Mesothelial cell of epicardium (in vitro differentiated cells): ENCODE measurements at places on chromosomes 6 and 20. TPM values are rescaled to one million over a fixed set of nuclear protein-coding genes. Genes with fewer than 3 reads are reported as not detected.

Gene GTSF1L
- not detected in 3 replicates for total RNA-seq

Gene SGK2
- total RNA-seq: 7.3 to 10.5 TPM (median 9.9 TPM) in 3 replicates

DNA sequence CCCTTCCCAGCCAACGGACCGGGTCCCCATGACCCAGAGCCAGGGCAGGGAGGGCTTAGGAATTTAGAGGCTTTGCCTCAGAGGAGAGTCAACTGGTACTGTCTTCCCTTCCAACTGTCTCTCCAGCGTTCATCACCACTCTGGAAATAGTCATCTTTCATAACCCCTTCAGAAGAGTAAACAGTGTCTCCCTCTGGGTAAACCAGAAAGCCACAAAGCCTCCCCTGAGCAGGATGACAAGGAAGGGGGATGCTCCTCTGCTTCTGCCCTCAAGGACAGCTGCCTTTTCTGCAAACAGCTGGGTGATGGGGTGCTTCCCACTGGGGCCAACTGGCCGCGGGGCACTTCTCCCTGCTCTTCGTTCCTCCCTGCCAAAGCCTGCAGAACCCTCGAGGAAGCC lies 90.1 kb downstream of the PSMG4 start:
- no peak for DNase-seq

GRCh38 chr6:96963403-96963802 lies 38.9 kb downstream of the KLHL32 start:
- DNase-seq: no peak

GRCh38 chr6:135146162-135146934 lies 34.8 kb upstream of the MYB start:
- no peak for DNase-seq

- DNase-seq: no peak
These were observed 78.4 kb upstream of the CCN6 start for GRCh38 chr6:111975466-111975865.

DNA sequence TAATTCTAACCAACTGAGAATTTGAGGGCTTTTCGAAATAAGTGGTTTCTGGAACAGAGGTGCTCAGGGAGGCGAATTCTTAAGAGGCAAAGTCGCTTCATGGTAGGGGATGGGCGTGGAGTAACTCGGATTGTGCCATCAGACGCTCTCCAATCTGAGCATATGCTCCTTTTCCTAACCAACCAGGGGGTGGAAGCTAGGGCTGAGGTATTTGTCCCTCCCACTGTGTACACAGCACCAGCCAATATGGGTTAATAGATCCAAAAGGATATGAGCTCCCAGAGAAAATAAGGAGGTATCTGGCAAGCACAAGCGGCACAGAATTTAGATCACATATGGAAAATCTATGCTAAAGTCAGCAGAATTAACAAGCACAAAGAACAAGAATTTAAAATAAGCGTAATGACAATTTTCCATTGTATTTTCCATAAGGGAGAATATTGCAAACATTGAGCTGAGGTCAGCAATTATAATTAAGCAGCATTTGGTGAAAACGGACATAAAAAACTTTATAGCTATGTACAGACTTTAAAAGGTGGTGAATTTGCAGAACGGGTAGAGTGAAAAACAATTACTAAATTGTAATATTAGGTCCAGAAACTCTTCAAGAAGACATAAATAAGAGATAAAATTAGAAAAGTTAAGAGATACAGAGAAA lies 55.0 kb upstream of the PHACTR1 start:
- DNase-seq: no peak

Gene CCN5
- total RNA-seq: not detected in 3 replicates

DNA sequence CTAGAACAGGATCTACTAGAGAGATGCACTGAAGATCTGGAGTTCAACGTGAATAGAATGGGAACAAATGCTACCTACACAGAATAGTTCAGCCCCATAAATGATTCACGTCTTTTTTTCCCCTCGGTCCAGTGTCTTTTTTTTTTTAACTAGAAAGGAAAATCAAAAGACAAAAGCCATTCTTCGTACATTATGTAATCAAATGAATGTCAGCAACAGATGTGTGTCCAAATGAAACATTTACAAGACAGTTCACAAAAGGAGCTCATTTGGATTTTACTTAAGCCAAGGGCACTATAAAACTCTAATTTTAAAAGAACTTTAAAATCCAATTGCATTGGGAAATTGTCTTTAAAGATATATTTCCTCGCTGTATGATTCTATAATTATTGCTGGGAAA lies 42.4 kb downstream of the FAM184A start:
- no peak for DNase-seq

- no peak for DNase-seq
These were observed 257.2 kb upstream of the EPHA7 start for GRCh38 chr6:93676581-93676980.

DNA sequence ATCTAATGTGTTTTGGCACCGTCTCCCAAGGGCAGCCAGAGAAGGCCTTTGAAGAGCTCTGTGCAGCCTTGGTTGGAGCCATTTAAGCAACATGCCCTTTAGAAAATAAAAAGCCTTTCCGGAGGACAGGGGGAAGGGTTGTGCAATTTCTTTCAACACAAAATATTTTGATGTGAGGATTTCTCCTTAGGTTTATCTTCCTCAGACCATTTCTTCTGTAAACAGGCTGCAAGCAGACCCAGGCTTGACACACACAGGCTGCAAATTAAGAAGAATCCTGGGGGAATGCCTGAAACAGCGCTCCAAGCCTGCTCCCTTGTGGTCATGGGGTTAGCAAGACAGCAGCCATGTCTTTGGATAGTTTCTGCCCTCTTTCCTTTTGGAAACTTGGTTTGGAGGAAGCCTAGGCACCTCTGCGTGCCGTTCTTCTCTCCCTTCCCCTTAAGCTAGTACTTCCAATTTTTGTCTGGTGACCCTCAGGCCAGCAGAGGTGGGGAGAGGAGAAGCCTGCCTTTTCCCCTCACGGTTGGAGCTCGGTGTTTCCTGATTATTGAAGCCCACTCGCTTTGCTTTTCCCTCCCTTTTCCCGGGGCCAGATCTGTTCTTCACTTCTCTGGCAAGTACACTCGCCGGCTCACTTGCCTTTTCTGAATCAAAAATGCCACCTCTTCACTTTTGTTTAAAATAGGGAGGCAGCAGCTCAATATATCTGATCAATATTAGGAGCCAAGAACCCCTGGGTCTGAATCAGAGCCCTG lies 39.6 kb upstream of the NOX3 start:
- no peak for DNase-seq

Gene RBCK1
- total RNA-seq: 108 to 111 TPM (median 108 TPM) in 3 replicates

- no peak for DNase-seq
These were observed 92.2 kb upstream of the CNKSR3 start for GRCh38 chr6:154602708-154603107.

Gene C6orf141
- 6.0 to 8.2 TPM (median 6.5 TPM) in 3 replicates for total RNA-seq

GRCh38 chr6:109795994-109796555 lies 105.0 kb downstream of the FIG4 start:
- no peak for DNase-seq

DNA sequence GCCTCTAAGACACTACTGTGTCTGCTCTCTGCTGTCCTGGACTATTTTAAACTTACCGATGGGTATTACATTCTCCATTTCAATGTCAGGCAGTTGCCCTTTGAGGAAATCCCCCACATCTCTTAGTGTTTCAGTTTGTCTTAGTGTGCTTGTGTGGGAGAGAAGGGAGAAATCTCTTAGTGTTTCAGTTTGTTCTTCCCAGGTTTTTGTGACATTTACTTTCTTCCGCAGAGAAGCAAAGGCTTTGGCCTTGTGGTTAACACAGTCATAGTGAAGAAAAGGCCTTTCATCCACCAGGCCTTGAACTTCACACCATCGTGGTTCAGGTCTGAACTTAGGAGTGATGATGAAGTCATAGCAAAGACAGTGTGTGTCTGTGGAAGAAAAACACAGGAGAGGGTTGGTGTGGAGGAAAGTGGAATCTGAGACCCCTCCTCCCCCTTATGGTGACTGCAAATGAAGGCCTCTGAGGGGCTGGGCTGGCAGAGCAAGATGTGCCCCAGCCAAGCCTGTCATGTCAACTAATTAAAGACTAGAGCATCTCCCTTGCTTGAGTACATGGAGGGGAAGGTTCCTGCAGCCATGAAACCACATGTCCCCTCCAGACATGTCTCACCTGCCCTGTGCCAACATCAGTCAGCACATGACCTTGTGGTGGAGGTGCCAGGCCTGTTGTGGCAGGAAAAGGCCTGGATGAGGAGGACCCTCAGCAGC lies 23.9 kb downstream of the RAET1L start:
- DNase-seq: no peak

- DNase-seq: no peak
These were observed 236.7 kb downstream of the FARS2 start for GRCh38 chr6:5497896-5498578.

Gene BTNL2
- not detected in 3 replicates for total RNA-seq

DNA sequence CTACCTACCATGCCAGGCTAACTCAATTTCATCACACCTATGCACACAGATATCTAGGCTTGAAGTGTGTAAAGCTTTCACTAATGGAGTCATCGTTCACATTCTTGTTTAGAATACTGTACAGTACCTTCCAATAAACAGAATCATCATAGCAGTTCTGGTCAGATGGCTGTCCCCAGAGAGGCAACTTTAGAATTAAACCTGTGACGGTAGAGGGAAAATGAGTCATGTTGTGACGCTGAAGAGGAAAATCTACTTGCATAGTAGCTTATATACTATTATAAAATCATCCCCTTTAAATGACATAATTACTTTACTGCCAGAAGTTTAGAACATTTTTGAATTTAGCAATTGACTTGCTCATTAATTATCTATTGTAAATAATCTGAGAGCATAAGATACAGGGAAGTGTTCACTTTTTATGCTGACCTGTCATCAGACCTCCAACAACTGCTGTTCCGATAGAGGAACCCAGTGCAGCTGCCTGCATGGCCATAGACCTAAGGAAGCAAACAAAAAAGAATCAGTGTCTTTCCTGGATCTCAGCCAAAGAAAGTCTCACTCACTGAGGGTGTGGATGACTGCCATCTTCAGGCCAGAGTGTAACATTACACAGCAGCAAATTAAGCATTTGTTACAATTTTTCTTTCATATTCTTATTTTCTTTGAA lies 29.8 kb downstream of the RHAG start:
- DNase-seq: no peak

Gene CAGE1
- total RNA-seq: 0.09 to 0.18 TPM (median 0.09 TPM) in 3 replicates

Gene THEMIS
- total RNA-seq: not detected in 3 replicates

DNA sequence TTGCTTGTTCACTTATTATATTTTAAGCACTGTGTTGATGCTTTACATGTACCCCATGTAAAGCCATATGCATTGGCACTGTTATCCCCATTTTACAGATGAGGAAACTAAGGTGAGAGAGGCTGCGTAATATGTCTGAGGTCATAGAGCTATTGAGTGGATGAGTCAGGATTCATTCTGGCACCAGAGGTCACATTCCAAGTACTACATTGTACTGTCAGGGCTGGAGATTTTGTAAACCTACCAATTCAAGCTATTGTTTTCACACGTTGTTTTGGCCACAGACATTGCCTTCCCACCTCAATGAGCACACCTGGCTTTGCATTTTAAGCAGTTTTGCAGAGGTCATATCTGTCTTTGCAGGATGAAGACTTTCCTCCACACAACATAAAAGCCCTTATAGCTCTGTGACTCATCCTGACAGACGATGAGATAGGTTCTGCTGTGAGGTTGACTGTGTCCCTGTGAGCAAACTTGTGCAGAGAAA lies 33.2 kb downstream of the ANKS1A start:
- no peak for DNase-seq

DNA sequence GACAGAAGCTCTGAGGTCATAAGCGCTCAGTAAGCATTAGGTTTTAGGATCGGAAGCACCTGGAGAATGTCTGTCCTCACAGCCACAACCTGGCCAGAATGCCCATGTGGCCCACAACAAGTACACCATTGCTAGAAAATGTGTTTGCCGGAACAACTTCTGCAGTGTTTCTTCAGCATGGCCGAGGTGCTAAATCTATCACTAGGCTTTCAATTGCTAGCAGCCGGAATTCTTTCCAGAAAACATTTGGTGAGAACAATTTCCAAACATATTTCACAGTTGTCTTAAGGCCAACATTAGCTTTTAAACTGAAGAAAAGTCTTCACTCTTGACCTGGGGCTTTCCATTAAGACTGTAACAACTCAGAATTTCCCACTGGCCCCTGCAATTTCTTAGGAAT lies 18.2 kb upstream of the ADTRP start:
- no peak for DNase-seq

DNA sequence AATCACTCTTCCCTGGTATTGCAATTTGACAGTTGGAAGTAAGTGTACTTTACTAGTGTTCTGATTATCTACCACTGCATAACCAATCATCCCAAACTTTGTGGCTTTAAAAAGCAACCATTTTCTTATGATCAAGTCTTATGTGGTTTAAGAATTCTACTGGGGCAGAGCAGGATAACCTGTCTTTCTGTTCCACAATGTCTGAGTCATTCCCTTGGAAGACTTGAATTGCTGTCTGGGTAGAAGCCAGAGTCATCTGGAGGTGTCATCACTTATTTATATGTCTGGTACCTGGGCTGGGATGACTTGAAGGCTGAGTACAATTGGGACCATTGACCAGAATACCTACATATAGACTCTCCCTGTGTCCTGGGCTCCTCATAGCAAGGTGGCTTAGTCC lies 644.3 kb downstream of the HDGFL1 start:
- no peak for DNase-seq

GRCh38 chr20:63057171-63058117 lies 50.7 kb upstream of the BHLHE23 start:
- DNase-seq: no peak

DNA sequence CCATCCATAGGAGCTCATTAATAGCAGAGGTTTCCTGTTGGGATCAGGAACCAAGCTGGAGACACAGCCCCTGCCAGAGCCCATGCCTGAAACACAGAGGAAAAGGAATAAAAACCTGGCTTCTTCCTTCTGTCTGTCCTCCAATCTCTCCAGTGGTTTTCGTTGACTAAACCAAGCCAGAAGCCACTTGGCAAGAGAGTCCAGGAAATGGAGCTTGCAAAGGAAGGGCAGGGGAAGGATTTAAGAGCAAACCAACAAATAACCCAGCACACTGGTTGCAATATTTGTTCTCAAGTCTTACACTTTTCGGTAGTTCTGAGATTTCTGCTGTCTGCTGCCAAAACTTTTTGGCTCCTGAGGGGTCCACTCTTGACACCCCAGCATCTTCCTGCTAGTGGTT lies 137.0 kb upstream of the BMP2 start:
- DNase-seq: no peak

- DNase-seq: no peak
These were observed 53.6 kb downstream of the ELOVL5 start for GRCh38 chr6:53295176-53295575.

GRCh38 chr20:56453352-56453751 lies 15.1 kb upstream of the RTF2 start:
- no peak for DNase-seq

- no peak for DNase-seq
These were observed 2.7 kb downstream of the PSMG4 start for GRCh38 chr6:3261518-3261820.

GRCh38 chr6:168616816-168617765 lies 176.1 kb downstream of the SMOC2 start:
- DNase-seq: no peak

DNA sequence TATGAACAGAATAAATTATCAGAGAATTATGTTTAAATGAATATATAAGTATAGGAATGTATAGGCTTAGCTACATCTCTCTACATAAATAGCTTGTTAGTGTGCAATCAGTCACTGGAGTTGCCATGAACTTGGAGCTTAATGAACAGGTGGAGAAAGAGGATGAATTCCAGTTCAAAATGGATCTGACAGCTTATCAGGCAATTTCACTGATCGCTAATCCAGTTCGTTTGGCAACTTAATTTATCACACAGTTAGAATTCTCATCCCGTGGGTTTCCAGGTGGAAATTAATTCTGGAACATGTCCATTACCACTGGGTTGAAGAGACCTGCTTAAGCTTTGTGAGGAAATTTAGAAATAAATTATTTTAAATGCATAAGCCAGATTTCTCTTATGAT lies 118.1 kb downstream of the MACROD2 start:
- DNase-seq: no peak
